ENCODE measurements at places on chromosomes 2 and 18.

DNA sequence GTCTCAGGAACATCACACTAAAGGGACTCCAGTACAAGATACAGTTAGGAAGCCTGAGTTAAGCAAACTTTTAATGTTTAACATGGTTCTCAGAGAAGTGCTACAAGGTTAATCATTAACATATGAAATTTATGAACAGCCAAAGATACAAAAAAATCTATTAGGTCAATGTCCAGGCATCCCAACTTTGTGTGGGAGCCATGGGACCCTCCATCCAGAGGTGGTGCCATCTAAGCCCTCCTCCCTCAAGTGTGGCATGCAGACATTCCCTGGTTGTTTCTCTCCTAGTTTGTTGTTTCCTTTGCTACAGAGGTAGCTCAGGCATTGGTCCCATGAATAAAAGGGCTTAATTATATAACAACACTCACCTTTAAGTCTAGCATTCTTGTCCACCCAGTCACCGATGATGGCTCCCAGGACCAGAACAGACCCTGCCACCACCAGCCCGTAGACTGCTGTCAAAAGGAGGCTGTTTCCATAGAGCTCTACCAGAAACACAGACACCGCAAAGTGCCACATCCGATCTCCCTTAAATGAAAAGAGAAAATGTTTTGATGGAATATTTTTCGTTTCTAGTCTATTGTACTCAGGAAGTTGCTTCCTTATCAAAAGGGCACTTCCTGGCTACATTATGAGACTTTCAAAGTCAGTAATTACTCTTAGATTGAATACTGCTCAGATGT is 5.7 kb downstream of the SLC40A1 start:
- no peak for DNase-seq

DNA sequence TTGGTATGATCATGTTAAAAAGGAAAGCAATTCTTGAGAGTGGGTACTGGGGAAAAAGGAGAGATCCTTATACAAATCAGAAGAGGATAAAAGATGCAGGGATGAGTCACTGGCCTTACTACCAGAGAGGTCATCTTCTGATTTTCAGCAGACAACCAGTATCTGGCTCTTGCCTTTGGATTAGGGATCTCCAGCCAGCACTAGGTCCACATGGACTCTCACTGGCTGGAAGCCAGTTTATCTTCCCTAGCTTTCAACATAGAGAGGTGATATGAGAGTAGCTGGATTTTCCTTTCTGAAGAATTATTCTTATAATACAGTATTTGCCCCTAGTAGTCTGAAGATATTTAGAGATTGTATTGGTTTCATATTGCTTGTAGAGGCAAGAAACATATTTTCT is 30.2 kb downstream of the CERKL start:
- DNase-seq, result no peak

- no peak for DNase-seq
Observed at GRCh38 chr2:138323382-138324067, 178.0 kb upstream of the SPOPL start.

- no peak for DNase-seq
Observed at GRCh38 chr2:83969085-83969484, 490.0 kb downstream of the SUCLG1 start.

DNA sequence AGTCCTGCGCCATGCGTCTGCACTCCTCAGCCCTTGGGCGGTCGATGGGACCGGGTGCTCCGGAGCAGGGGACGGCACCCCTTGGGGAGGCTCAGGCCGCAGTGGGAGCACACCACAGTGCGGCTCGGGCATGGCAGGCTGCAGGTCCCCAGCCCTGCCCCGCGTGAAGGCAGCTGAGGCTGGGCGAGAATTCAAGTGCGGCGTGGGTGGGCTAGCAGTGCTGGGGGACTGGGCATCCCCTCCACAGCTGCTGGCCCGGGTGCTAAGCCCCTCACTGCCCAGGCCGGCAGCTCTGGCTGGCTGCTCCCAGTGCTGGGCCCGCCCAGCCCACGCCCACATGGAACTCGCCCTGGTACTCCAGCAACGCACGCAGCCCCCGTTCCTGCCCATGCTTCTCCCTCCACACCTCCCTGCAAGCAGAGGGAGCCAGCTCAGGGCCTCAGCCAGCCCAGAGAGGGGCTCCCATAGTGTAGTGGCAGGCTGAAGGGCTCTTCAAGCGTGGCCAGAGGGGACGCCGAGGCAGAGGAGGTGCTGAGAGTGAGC is 198.3 kb upstream of the CNTNAP5 start:
- no peak for DNase-seq

- no peak for DNase-seq
Observed at GRCh38 chr18:26549263-26550094, 1.1 kb upstream of the KCTD1 start.

DNA sequence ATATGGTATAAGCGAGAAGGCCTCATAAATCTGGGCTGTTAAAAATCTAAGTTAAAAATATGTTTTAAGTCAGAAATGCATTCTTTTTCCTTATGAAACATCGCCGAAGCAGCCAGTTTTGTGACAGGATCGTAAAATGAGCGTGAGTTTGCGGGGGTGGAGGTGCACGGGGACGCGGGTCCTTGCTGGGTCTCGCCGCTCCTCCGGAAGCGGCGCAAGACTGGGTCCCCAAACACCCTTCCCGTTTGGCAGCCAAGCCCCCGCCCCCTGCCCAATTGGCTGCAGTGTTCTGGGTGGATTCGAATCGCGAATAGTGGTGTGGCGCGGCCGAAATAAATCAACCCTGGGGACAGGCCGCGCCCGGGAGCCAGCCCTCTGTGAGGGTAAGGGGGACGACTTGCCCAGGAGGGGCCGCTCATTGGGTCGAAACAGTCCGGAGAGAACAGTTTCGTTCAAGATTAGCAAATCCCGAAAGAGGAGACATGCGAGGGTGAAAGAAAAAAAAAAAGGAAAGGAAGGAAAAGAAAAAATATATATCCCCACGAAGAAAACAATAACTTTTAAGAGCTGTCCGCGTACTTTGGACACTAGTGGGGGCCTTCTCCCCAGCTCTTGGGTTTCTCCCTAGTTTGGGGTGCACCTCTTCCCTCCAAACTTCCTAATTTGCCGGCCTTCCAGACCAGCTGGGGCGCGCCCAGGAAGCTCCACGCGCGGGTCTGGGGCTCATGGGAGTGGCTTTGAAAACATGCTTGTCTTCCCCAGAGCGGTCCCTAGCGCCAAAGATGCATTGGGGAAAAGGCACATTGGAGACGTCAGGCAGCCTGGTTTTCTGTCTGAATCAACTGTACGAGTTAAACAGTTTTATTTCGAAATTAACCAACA is 3.1 kb upstream of the GATA6 start:
- DNase-seq, result no peak

GRCh38 chr2:12045864-12046291 is 299.4 kb downstream of the LPIN1 start:
- DNase-seq, result no peak

GRCh38 chr2:101828673-101829334 is 131.3 kb downstream of the MAP4K4 start:
- DNase-seq, result no peak

GRCh38 chr2:85704800-85705679 is 10.9 kb downstream of the GNLY start:
- peak; percentile 32 for DNase-seq

GRCh38 chr18:56200381-56200911 is 437.9 kb downstream of the TXNL1 start:
- DNase-seq, result no peak

- DNase-seq, result no peak
Observed at GRCh38 chr2:178005756-178006155, 66.8 kb downstream of the PDE11A start.

DNA sequence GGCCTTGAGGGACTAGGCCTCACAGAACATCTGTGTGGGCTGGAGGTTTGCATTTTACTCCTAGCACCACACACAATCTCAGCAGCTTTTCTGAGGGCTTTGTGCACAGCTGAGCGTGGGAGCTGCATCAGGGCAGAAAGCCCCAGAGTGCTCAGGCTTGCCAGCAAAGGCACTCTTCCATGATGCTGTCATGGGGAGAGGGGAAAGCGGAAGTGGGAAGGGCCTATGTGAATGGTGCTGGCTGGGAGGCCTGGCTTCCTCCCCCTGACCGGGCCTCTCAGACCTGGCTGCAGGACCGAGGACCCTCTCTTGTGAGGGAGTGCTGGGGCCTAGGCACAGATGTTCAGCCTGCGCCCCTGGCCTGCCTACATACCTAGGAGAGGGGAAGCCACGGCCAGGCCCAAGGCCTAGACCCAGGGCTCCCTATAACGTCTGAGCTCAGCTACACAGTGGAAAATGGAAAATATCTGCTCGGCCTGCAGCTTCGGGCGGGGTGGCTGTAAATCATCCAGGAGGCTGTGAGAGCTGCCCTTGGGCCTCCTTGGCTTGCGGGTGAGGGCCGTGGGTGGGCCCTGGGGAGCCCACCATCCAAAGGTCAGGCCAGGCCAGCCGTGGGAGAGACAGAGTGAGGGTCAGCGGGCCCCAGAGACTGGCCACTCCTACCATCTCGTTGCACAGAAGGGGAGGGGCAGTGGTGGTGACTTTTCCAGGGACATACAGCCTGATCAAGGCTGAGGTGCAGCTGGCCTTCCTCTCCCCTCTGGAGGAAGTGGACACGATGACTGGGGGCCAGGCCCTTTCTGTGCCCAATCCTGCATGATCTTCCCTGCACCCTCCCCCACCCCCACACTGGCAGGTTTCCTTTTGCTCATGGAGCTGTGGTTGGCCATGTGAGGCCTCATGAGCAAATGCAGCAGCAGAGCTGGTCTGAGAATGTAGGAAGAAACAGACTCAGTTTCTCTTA is 22.8 kb downstream of the GLI2 start:
- DNase-seq, result no peak

DNA sequence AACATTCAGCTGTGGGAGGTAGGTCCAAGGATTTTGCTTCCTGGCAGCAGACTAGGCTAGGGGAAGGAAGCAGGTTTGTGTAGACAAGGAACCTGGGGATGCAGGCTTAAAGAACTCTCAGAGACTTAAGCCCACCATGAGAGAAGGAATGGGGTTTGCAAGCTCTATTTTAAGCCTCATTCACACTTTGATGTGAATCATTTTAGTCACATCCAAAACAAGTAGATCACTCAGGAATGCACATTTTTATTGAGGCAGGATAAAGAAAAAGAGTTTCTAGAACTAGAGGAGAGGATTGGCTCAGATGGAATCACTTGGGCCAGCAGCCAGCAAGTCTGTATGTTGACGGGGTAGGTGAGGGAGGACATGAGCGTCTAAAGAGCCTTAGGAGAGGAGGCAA is 3.3 kb upstream of the NAPG start:
- DNase-seq, result no peak

DNA sequence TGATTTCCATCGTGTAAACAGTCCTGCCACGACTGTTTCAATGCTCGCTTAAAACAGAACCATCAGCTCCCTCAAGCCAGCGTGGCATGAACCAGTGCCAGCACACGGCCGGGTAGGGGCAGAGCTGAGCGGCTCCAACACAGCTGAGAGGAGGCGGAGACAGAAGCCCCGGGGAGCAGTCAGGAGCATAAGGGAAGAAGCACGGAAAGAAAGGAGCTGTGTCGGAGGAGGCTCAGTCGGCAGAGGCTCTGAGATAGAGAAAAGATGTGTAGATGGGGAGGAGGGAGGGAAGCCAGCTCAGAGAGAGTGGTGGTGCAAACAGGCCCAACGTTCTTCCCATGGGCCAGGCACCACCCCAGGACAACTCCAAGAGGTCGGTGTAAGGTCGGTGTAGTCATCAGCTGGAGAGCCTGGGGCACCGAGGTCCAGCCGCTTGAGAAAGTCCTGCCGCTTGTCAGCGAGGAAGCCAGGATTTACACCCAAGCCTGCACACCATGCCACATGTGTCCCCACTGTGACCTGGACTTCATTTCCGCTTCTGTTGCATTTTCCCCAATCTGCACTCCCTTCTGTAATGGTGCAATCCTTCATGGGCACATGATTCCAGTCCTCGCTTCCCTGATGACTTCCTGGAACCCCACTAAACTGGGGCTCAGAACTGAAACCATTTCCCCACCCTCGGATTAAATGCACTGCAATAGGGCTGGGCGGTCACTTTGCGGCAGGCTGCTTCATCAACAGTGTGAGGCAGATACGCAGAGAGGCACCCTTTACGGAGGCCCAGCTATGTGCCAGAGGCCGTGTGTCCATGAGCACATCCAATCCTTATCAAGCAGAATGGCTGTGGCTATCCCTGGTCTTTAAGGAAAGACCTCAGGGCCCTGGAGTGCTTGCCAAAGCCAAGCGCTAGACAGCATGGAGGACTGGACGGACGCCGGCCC is 43.5 kb downstream of the CYP27C1 start:
- no peak for DNase-seq

GRCh38 chr2:18830962-18831361 is 241.6 kb upstream of the NT5C1B start:
- no peak for DNase-seq

DNA sequence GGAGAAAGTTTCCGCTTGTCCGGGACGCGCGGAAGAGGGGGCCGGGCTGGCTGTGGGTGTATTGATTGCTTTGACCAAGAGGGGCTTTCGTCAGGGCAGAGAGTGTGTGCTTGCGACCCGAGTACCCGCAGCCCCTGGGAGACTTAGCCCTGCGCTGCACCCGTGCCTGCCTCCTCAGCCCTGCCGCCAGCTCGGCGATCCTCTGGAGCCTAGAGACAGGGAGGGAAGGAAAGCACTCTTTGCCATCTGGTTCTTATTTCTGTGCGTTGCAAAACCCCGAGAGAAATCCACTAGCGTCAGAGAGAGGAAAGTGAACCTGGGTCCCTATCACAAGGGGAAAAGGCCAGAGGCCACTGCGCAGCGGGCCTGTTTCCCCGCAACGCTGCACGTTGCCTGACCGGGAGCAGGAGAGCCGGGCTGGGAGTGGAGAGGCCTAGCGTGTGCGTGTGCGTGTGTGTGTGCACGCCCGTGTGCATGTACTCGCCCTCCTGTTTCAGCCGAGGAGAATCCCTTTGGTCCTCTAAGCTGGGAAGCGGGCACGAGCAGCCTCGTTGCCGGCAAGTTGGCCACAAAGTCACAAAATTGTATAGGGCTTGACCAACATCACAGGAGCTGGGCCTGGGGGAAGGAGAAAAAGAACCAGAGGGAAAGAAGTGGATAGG is 1.7 kb downstream of the SIX3 start:
- DNase-seq, result no peak

GRCh38 chr18:3040881-3041280 is 27.9 kb upstream of the LPIN2 start:
- no peak for DNase-seq

DNA sequence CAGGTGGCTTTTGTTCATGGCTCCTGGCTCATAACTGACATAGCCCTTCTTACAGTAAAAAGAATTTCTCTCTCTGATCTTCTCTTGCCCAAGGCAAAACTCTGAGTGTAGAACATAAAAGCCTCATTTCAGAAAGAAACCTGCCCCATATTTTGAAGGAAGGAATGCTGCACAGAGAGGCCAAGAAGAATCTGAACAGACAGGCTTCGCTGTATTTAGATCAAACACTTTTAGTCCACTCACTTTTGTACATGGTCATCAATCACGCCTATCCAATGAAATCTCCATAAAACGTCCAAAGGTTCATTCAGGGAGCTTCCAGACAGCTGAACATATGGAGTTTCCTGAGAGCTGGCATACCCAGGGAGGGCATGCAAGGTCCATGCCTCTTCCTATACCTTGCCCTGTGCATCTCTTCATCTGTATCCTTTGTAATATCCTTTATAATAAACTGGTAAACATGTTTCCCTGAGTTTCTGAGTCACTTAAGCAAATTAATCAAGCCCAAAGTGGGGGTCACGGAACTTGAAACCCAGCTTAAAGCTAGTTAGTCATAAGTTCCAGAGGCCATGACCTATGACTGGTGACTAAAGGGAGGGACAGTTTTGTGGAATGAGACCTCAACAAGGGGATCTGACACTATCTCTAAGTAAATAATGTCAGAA is 62.5 kb upstream of the TMEM247 start:
- no peak for DNase-seq
